Stimulated activated CD8-positive, alpha-beta memory T cell treated with anti-CD3 and anti-CD28 coated beads, Interleukin-4, amount 100 ng/mL, for 1 hour (primary cell): ENCODE measurements at places on chromosomes 5 and 9.
A peak's percentile ranks its signal among the peaks of the same experiment; 100 is the strongest.

- DNase-seq = no peak
Measured at GRCh38 chr5:134124289-134125038, 10.0 kb downstream of the TCF7 start.

DNA sequence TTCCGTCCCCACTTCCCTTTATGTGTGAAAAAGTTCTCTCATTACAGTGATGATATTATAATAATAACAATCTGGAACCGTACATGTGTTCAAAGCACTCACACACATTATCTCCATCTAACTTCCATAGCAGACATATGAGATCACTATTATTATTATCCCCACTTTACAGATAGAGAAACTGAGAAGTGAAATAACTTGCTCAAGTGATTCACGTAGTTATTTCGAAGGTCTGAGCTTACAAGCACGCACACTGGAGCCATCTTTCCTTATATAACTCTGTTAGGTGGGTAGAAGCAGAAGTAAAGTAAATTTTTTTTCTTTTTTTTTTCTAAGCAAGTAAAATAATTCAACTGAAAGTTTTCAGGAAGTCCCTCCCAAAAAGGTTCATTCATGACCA lies 62.9 kb upstream of the PTGER4 start:
- DNase-seq = no peak

DNA sequence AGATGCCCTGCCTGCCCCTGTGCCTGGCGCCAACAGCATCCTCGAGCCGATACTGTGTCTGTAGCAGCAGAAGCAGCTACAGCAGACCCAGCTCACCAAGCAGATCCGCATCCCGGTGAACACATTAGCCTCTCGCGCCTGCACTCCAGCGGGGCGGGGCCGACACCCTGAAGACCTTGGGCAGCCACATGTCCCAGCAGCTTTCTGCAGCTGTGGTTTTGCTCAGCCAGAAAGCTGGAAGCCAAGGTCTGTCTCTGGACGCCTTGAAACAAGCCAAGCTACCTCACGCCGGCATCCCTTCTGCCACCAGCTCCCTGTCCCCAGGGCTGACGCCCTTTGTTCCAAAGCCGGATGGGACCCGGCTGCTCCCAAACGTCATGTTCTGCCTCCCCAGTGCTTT lies 59.6 kb downstream of the ACTBL2 start:
- DNase-seq = no peak

DNA sequence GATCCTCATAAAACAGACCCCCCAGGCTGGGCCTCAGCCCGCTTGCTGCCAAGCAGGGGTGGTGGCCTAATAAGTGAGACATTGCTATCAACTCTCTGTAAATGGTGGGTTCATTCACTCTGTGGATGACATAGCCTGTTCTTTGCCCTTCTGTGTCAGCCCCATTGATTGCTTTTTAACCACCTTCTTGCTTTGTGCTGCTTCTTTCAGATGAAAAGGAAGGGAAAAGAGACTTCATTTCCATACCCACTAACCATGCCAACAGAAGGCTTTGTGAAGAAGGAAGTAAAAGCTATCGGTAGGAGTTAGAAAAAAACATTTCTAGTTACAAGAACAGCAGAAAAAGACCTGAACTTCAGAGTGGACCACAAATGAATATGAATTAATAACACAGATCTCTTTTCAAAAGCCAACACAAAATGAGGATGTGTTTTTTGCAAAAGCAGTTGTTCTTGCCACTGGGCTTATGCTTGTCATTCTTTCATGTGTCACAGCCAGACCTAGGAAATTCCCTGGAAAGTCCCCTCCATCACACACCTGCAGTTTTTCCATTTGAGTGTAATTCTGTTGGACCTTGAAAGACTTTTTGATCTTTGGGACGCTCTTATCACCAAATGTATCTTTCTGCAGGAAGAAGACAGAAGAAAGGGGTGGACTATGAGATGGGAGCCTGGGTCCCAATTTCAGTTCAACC lies 507.7 kb downstream of the CCDC171 start:
- no peak for DNase-seq

- DNase-seq = peak; percentile 41
Measured at GRCh38 chr5:134555890-134556311, 30.4 kb downstream of the JADE2 start.

GRCh38 chr5:161165998-161166660 lies 314.1 kb upstream of the ATP10B start:
- no peak for DNase-seq

- no peak for DNase-seq
Measured at GRCh38 chr9:101158361-101158760, 129.8 kb downstream of the PLPPR1 start.

DNA sequence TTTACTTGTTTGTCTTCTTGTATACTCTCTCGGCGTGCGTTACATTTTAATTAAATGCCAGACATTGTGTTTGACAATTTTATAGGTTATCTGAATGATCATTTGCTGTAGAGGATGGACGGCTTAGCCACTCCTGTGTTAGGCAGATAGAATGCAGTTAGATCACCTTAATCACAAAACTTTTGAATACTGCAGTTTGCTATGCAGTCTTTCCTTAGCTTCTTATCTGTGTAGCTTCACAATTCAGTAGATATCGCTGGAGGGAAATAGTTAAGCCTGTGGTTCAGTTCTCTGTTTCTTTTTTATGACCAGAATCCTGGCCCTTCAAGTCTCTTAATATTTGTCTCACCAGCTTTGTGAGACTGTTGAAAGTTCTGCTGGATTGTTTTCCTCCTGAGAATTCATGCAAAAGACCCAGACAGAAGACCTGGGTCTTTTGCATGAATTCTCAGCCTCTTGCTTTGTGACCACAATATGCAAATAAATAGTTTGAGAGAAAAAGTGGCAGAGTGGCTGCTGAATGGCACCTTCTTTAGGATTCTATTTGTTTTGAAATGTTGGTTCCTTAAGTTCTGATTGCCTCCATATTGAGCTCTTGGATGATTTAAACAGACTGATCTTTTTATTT lies 40.2 kb downstream of the RASA1 start:
- no peak for DNase-seq

GRCh38 chr9:89427621-89428221 lies 70.2 kb downstream of the SEMA4D start:
- peak; percentile 63 for DNase-seq

DNA sequence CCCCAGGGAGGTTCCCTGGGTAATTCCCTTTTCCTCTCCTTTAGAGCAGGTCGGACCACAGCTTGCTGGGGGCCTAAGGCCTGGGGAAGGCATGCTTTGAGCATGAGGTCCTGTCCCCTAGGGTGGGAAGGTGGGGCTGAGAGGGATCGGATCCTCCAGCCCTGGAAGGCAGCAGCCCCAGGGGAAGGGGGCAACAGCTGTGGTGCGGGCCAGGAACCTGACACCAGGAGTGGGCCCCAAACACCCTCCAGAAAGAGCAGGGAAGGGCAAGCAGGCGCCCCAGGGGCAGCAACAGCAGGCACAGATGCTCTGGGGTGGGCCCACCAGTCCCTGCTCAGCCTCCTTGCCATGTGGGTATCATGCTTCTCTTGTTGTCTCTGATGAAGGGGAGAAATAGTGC lies 3.2 kb upstream of the CORO2A start:
- DNase-seq = no peak
